ENCODE measurements at places on chromosomes 3 and 15. TPM values are rescaled to one million over a fixed set of nuclear protein-coding genes. Genes with fewer than 3 reads are reported as not detected.

DNA sequence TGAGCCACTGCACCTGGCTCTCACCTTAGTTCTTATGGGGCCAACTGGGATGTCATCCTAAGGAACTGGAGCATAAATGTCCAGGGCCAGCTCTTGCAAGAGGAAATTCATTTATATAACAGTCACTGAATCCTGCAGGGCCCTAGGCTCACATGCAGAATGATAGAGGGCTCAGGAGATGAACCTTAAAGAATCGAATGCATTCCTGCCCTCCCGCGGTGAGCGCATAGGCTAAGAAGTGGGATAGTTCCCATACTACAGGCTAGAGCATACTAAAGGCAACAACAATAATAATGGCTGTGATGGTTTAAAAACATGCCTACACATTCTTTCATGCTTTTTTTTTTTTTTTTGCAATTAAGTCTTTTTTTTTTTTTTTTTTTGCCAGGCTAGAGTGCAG, 17.1 kb upstream of the CSRNP1 start:
- no peaks in the 10 kb centered on the region for H3K4me1 ChIP-seq
- no peak overlapping the region for H3K27ac ChIP-seq
- no peaks in the 10 kb centered on the region for H3K27me3 ChIP-seq

DNA sequence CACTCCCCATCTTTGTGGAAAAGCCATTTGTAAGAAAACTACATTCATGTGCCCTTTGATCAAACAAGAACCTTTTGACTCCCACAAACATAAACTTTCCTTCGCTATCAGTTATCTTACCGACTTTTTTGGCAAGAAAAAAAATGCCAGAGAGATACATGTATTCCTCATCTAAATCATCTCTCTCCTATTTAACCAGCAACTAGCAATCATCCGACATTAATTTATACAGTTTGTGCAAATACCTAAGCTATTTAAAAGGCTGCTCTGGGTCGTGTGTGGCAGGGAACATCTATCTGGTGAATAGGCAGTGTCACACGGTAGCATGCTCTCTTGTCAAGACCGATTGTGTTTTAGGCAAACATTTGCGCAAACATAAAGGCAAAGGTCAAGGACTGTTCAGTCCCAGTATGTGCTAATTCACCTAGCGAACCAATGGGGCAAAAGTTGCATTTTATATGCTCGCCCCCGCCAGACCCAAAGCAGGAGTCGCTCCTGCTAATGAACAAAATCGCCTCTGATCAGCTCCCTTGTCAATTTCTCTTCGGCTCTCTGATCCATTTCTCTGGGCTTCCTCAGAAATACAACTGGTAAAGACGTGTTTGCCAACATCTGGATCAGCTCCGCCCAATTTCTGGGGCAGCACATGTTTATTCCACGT, 37.7 kb downstream of the ZIC4 start:
- H3K27me3 ChIP-seq: peaks cover 99% of the 10 kb centered on the region
- no peak overlapping the region for H3K4me3 ChIP-seq
- no peaks in the 10 kb centered on the region for H3K36me3 ChIP-seq

- DNase-seq: no peak
- H3K4me3 ChIP-seq: no peak overlapping the region
- peaks cover 5% of the 10 kb centered on the region for H3K36me3 ChIP-seq
- H3K27me3 ChIP-seq: no peaks in the 10 kb centered on the region
Observed at GRCh38 chr3:50627407-50628051, 10.6 kb downstream of the MAPKAPK3 start.

DNA sequence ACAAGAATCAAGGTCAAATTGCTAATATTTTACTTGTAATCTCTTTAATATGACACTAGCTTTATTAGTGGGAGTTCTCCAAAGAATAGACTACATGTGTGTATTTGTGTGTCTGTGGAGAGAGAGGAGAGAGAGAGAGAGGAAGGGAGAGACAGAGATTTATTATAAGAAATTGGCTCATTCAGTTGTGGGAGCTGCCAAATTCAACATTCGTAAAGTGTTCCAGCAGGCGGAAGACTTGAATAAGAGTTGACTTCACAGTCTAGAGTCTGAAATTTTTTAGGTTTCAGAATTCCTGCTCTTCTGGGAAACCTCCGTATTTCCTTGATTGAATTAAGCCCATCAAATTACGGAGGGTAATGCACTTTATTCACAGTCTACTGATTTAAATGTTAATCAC, 4.7 kb upstream of the CLDN1 start:
- no peak overlapping the region for H3K4me3 ChIP-seq
- H3K27me3 ChIP-seq: no peaks in the 10 kb centered on the region
- no peak overlapping the region for H3K27ac ChIP-seq
- DNase-seq: no peak

GRCh38 chr3:113161661-113162060, 49.7 kb upstream of the BOC start:
- no peak overlapping the region for H3K4me3 ChIP-seq
- H3K27me3 ChIP-seq: no peaks in the 10 kb centered on the region
- peaks cover 6% of the 10 kb centered on the region for H3K4me1 ChIP-seq
- DNase-seq: no peak
- no peaks in the 10 kb centered on the region for H3K36me3 ChIP-seq

The EID1 gene
- total RNA-seq: 307 TPM

The GOLGA8T gene
- total RNA-seq: not detected

The CCR8 gene
- total RNA-seq: not detected

The CPNE9 gene
- not detected for total RNA-seq
